ENCODE measurements at places on chromosomes 2 and 18. TPM values are rescaled to one million over a fixed set of nuclear protein-coding genes. Genes with fewer than 3 reads are reported as not detected.
A peak's percentile ranks its signal among the peaks of the same experiment; 100 is the strongest.

- DNase-seq, result no peak
Measured at GRCh38 chr2:54858021-54858681, 134.7 kb downstream of the EML6 start.

DNA sequence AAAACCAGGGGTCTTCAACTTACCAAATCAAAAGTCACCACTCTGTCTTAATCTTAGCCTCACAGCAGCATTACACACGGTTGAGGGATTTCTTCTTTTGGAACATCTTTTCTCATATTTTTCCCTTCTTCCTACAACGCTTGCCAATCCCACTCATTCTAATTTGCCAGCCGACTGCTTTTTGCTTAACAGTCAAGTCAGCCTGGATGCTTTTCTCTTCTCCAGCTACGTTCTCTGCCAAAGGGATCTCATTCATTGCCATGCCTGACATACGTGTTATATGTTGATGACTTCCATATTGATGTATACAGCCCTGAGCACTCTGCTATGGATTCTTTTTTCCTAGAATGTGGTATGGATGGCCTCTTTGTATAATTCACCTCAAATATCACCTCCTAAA lies 37.3 kb downstream of the CDH19 start:
- DNase-seq, result no peak

GRCh38 chr2:46298522-46299353 lies 1.5 kb downstream of the EPAS1 start:
- peak; percentile 59 for DNase-seq

DNA sequence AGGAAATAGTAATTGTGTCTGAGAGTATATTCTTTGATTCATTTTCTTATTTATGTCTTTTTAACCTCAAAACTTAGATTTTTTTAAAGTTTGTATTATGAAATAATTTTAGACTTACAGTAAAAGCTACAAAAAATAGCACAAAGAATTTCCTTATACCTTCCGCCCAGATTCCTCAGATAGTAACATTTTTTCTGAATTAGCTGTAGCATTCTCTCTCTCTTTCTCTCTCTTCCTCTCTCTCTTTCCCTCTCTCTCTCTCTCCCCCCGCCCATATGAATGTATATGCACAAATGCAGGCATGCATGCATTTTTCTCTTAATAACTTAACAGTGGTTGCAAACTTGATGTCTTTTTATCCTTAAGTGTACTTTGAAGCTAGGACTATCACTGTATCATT lies 361.1 kb upstream of the NRP2 start:
- DNase-seq, result no peak

GRCh38 chr2:241273210-241274020 lies 42.1 kb downstream of the HDLBP start:
- peak; percentile 28 for DNase-seq

DNA sequence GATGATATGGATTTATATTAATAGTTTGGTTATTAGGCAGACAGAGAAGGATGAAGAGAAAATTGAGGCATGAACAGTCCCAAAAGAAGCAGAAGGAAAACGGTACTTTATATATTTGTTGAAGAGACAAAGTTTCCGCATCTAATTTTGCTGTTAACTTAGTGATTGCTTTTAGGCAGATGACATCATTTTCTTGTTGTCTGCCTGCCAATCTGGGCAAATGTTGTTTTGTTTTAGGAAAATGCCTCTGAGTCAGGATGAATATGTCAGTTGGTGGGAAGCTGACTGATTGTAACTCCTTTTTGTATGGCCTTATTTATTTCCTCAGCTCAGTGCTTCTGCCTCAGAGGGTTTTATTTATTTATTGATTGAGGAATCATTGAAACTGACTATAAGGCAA lies 52.5 kb upstream of the CAVIN2 start:
- DNase-seq, result no peak

DNA sequence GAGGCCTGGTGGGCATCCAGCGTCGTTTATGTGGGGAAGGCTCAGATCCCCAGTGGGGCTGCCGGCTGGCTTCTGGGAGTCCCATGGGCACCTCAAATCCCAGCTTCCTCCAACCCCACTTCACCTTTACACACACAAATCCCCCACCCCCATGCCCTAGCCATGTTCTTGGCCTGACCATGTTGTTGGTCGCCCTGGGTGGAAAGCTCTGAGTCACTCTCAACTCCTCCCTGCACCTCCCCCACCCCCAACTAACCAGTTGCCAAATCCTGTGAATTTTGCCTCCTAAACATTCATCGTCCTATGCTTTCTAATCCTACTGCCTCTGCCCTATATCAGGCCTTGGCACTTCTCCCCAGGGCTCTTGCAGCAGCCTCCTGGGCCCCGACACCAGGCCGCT lies 6.4 kb downstream of the TNS1 start:
- DNase-seq, result no peak

GRCh38 chr2:171210216-171210863 lies 49.6 kb upstream of the TLK1 start:
- DNase-seq, result peak; percentile 14

- peak; percentile 34 for DNase-seq
Measured at GRCh38 chr18:59846814-59847490, 52.8 kb upstream of the PMAIP1 start.

DNA sequence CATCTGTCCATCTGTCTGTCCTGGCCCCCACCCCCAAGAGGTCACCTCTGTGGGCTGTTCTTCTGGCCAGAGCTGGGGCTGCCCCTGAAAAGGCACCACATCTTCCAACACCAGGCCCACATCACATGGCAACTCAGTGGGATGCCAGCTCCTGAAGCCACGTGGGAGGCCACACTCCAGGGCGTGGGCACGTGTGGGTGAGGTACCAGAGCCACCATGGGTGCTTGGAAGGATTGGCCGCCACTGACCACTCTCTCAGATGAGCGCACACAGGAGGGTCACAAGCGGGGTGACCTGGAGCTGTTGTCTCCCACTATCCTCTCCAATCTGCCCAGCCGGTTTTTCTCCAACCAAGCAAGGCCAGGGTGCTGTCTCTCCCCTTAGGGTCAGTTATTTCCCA lies 197.9 kb downstream of the TFCP2L1 start:
- no peak for DNase-seq

DNA sequence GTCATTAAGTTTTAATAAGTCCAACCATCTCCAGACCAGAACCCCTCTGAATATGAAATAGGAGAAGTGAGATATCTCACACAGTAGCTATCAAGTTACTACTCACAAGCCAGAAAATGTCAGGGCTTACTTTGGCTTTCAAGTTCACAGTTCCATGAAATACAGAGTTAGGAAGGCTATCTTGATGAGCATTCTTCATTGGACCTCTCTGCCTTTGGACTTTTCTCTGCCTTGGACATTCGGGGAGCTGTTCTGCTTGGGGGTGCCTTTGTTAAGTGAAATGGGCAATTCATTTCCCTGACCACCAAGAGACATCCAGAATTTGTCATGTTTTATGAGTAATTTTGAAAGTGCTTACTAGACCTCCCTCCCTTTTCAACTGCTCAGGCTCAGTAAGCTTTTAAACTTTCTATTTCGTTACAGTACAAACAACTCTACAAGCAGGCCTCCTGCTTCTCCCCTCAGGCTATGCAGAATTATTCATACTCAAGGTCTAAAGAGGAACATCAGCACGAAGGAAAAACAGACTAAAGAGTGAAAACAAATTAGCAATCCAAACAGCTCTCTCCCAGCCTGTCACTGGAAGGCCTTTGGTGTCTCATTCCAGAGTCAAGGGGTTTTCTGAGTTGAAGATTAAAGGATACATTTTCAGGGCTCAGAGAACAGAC lies 95.3 kb downstream of the MREG start:
- DNase-seq, result no peak

- no peak for DNase-seq
Measured at GRCh38 chr2:212941361-212941760, 210.1 kb downstream of the IKZF2 start.

DNA sequence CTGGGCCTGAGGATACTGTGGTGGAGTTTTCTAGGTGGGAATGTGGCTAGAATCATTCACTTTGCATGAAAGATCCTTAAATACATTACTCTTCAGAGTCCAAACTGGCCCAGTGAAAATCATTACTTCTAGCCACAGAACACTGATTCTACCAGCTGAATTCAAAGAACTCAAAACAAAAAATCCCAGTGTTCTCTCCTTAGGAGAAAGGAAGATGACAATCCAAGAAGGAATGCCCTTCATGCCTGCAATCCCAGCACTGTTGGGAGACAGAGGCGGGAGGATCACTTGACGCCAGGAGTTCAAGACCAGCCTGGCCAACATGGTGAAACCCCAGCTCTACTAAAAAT lies 35.2 kb downstream of the FAM228A start:
- DNase-seq, result no peak

- DNase-seq, result no peak
Measured at GRCh38 chr2:9680082-9680481, 49.3 kb upstream of the YWHAQ start.

DNA sequence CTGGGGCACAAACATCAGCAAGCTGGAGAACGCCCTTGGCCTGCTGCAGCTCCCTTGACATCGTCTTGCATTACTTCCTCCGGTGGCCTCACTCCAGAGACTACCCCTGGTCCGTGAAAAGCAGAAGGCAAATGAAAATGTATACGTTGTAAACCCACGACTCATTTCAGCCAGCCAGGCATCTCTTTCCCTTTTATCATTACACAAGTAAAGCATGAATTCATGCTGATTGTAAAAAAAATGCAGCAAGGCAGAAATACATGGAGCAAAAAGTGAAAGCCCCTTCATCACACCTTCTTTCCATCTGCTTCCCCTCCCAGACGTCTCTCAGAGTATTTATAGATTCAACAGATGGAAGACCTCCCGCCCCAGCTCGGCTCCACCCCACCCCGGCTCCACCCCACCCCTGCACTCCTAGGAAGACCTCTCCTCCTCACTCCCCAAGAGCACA lies 41.6 kb upstream of the RALBP1 start:
- peak; percentile 12 for DNase-seq

DNA sequence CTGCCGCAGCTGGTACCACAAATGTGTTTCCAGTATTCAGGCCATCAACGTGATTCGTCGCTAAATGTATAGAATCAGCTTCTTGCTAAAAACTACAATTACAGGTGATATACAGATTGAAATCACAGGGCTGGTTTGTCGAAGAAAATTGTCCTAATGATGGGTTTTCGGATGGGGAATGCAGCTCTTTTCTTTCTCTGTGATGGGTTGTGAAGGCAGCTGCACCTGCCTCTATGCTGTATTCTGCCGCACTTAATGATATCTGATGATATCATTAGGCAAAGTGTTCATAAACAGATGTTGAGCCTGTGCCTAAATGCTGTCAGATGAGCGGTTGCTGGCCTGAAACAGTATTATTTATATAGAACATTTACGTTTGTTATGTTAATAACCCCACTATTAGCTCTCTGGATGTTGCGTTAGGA lies 218.1 kb downstream of the ARHGAP15 start:
- DNase-seq, result peak; percentile 12

GRCh38 chr18:22632191-22632590 lies 214.5 kb upstream of the CTAGE1 start:
- DNase-seq, result no peak

GRCh38 chr2:71945603-71945959 lies 202.1 kb downstream of the CYP26B1 start:
- no peak for DNase-seq

GRCh38 chr18:2961821-2962220 lies 51.1 kb downstream of the LPIN2 start:
- no peak for DNase-seq

DNA sequence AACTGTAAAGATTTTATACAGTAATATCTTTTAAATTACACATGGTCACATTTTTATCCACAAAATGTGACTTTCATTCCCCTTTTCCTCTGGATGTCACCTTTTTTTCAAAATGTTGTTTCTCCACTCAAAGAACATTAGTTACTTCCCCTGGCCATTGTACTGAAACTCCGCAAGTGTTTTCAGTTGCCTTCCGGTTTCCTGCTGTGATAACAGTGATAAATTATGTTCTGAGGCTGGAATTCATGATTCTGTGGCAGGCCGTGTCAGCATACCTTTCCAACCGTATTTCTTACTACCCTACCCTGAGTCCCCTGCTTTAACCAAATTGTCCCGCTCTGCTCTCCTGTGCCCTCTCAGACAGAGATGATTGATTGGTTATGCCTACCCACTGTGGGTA lies 53.5 kb downstream of the MGAT5 start:
- no peak for DNase-seq

DNA sequence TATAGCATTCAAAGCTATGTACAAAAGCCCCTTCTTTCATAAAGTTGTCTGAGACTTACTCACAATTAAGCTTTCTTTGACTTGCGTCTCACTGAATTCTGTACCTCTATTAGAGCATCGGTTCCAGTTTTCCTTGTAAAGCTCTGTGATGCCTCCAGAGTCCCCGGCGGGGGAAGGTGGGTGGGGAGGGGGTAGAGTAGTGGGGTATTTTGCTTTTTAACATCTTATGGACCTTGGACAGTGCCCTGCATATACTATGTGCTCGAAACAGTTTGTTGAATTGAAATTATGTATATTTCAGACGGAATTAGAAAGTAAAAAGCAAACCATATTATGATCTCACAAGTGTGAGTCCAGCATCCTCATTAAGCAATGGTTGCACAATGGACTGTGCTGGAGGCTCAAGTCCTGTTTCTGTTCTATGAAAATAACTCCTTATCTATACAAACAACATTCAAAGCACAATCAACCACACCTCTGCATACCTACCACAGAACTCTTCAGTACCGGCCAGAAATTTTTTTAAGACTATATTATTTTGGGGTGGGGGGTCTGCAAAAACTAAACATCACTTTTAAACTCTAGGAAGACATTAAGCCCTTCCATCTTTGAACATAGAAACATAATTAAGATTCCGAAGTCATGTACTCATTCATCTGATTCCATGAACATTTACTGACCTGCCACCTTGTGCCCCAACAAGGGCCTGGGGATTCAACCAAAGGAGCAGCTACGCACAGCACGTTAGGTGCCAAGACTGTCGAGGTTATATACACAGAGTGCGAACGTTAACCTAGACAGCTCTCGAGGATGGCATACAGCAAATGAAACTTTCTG lies 908 bp downstream of the STAT1 start:
- peak; percentile 11 for DNase-seq

The MYOM1 gene
- total RNA-seq, result 0.38 TPM

The SRD5A2 gene
- total RNA-seq, result 0.03 TPM

The MARS2 gene
- total RNA-seq, result 49.1 TPM

The CGREF1 gene
- total RNA-seq, result 4.1 TPM

The DAW1 gene
- 2.0 TPM for total RNA-seq

The CD8B gene
- 3.0 TPM for total RNA-seq

The IL1B gene
- total RNA-seq, result not detected

The QPCT gene
- 16.5 TPM for total RNA-seq

The C1QL2 gene
- 0.69 TPM for total RNA-seq

The CDK15 gene
- not detected for total RNA-seq

The SPP2 gene
- total RNA-seq, result not detected

The CENPA gene
- total RNA-seq, result 13.0 TPM

The TDRD15 gene
- total RNA-seq, result 0.07 TPM

The ATP6V1B1 gene
- total RNA-seq, result not detected
